ENCODE measurements at places on chromosomes 7 and 10.

GRCh38 chr7:103833401-103833800, 156.1 kb downstream of the RELN start:
- no peak for DNase-seq

DNA sequence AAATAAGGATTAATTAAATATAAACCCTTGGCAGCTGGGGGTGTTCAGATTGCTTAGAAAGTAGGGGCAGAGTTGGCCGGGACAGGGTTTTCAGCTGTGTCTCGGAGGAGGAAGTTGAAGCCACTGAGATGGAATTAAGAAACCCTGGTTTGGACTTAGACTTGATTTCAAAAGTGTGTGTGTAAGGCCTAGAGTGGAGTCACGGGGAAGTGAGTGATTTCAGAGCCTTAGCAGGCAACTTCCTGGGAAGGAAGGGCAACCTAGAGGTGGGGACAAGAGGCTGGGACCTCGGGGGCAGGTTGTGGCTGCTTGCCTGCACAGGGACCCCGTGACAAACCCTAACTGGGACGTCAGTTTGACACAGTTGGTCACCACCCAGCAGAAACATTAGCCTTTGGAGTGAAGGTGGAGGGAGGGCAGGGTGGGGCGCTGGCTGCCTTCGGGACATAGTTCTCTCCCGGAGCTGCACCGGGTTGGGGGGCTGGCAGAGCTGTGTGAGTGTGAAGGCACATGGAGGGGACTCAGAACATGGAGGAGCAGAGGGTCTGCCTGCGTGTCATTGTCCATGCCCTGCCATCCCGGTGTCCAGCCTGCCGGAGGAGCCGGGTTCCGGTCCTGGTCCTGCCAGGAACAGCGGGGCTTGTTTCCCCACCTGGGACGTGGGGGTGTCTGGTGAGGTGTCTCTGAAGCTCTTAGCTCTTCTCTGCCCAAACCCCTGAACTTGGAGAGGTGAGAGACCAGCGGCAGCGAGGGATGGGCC, 1.8 kb downstream of the BRI3 start:
- DNase-seq: no peak

- no peak for DNase-seq
These were observed 12.9 kb downstream of the C10orf67 start for GRCh38 chr10:23331567-23332301.

DNA sequence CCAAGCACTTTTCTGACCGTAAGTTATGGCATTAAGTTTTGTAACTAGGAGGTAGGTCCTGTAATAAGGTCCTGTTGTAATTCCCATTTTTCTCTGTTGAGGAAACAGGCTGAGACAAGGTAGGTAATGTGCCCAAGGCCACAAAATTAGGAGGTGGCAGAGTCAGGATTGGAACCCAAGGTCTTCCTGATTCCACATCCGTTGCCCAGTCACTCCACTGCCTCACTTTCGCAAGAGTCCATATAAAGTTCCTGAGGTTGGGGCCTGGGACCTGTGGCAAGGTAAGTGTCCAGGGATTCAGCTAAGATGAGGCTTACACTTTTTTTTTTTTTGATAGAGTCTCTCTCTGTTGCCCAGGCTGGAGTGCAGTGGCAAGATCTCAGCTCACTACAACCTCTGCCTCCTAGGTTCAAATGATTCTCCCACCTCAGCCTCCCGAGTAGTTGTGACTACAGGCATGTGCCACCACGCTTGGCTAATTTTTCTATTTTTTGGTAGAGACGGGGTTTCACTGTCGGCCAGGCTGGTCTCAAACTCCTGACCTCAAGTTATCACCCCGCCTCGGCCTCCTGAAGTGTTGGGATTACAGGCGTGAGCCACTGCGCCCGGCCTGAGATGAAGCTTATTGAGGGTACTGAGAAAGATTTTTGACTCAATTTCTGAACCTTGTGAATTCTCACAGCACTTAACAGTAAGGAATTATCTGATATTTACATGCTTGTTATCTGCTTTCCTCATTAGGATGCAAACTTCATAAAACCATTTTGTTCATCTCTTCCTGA, 20.3 kb upstream of the GNA12 start:
- DNase-seq: no peak

Measured in vagina (tissue), 2 donors.